ENCODE measurements at places on chromosomes 5 and 9.

DNA sequence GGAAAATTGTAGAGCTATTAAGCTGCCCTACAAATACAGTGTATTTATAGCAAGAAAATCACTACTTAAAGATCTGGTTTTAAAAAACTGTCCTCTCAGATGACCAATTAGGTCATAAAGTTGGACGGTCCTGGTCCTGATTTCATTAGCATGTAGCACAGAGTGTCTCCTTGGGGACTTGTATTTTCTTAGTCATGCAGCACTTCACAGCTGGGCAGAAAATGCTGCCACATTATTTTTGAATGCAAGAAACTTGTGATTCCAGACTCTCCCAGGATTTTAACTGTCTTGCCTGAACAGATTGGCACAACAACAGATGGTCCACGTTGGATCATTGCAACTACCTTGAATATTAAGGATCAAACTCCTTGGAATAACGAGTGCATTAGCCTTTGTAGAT is 348.1 kb upstream of the SGCD start:
- H3K27ac ChIP-seq = no peak overlapping the region
- H3K27me3 ChIP-seq = no peaks in the 10 kb centered on the region
- H3K36me3 ChIP-seq = no peaks in the 10 kb centered on the region
- H3K4me1 ChIP-seq = no peaks in the 10 kb centered on the region

DNA sequence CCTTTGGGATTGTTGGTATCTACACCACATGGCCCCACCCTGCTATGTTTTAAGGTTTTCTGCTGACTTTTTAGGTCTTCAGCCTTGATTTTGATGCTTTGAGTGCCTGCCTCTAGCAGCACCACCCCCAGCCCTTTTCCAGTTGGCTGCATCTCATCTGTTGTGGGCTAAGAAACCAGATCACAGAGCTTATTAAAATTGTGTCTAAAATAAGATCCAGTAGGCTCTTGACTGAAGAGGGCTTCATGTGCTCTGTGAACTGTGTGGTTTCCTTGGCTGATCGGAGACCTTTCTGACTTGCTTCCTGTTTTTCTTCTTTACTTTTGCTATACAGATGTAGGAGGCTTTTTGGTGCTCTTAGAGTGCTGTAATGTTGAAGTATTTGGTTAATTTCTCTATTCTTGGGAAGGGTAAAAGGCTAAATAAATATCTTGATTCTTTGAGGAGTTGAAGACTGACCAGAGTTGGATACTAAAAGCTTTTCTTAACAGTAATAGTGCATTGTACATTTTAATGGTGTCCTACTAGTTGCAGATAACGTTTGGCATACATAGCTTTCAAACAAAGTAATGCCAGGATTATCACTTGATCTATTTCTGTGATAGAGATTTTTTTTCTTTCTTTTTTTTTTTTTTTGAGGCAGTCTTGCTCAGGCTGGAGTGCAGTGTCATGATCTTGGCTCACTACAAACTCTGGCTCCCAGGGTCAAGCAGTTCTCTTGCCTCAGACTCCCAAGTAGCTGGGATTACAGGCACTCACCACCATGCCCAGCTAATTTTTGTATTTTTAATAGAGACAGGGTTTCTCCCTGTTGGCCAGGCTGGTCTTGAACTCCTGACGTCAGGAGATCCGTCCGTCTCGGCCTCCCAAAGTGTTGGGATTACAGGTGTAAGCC is 4.5 kb downstream of the UBE2D2 start:
- H3K4me1 ChIP-seq = peaks cover 39% of the 10 kb centered on the region
- H3K36me3 ChIP-seq = no peaks in the 10 kb centered on the region
- DNase-seq = peak; percentile 4
- no peaks in the 10 kb centered on the region for H3K27me3 ChIP-seq
- peak overlapping the region; percentile 8 for H3K4me3 ChIP-seq

DNA sequence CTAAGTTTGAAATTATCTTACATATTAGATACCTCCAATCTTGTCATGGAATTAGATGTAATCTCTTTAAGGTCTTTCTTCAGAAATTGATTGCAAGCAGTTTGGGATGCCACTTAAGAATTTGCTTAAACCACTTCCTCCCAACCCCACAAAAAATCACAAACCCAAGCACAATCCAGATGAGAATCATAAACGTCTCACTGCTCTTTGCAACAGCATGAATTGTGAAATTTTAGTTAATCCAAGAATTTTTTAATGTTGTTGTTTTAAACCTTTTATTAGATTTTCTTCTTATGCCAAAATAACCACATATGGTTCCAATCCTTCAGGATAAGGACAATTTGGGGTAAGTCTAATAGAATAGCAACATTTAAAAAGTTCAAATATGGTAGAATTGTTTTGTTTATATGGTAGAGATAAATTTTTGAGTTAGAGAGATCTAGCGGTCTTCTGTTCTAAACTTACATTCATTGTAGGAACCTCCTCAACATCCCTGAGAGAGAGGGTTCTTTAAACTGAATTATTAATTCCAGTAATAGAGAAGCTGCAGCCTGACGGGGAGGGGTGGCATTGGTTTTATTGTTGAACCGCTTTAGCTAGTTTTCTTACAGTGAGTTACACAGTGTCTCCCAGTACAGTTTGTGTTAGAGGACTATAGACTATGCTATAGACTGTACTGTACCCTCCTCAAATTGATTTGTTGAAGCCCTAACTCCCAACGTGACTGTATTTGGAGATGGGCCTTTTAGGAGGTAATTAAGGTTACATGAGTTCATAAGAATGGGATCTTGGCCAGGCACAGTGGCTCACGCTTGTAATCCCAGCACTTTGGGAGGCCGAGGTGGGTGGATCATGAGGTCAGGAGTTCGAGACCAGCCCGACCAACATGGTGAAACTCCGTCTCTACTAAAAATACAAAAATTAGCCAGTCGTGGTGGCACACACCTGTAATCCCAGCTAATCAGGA is 24.8 kb upstream of the IL6ST start:
- no peaks in the 10 kb centered on the region for H3K36me3 ChIP-seq
- DNase-seq = no peak
- H3K4me1 ChIP-seq = peaks cover 11% of the 10 kb centered on the region
- H3K4me3 ChIP-seq = no peak overlapping the region

- H3K4me3 ChIP-seq = no peak overlapping the region
- no peak overlapping the region for H3K27ac ChIP-seq
- peaks cover 39% of the 10 kb centered on the region for H3K36me3 ChIP-seq
- no peaks in the 10 kb centered on the region for H3K4me1 ChIP-seq
Observed at GRCh38 chr5:77707791-77708190, 68.3 kb downstream of the TBCA start.

DNA sequence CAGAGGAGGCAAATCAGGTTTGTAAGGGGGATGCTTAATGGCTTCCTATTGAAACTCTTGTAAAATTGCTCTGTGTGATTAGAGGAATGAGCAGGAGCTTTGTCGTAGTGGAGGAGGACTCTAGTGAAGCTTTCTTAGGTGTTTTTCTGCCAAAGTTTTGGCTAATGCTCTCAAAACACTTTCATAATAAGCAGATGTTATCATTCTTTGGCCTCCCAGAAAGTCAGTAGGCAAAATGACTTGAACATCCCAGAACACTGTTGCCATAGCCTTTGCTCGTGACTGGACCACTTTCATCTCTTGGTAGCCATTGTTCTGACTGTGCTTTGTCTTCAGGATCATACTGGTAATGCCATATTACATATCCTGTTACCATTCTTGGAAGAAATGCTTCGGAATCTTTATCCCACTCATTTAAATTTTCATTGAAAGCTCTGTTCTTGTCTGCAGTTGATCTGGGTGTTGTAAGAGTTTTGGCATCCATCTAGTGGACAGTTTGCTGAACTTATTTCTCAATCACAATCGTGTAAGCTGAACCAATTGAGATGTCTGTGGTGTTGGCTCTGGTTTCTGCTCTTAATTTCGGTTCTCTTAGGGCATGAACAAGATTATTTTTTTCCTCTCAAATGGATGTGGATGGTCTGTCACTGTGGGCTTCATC is 187.6 kb downstream of the COMMD10 start:
- no peak overlapping the region for H3K27ac ChIP-seq
- H3K27me3 ChIP-seq = no peaks in the 10 kb centered on the region
- H3K4me1 ChIP-seq = no peaks in the 10 kb centered on the region
- H3K36me3 ChIP-seq = no peaks in the 10 kb centered on the region
- no peak for DNase-seq

GRCh38 chr5:54440456-54440893 is 15.0 kb upstream of the HSPB3 start:
- H3K27ac ChIP-seq = no peak overlapping the region
- H3K4me3 ChIP-seq = no peak overlapping the region
- no peak for DNase-seq
- no peaks in the 10 kb centered on the region for H3K4me1 ChIP-seq

DNA sequence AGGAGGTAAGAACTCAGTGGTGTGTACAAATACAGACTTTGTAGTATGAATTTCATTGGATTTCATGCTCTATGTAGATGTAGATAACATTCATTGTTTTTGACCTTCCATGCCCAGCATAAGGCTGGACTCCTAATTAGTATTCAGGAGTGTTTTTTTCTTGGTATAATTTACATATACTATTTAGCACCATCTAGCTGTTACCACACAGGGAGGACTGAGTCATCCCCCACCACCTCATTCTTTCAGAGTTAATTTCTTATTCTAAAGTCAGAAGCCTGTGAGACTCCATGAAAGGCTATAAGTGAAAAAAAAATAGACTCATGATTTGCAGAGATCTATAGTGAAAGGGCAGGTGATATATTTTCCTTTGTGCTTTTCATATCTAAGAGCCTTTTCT is 555.0 kb downstream of the PRR16 start:
- DNase-seq = no peak
- H3K27me3 ChIP-seq = no peaks in the 10 kb centered on the region
- no peaks in the 10 kb centered on the region for H3K4me1 ChIP-seq
- no peak overlapping the region for H3K27ac ChIP-seq
- H3K4me3 ChIP-seq = no peak overlapping the region
- no peaks in the 10 kb centered on the region for H3K36me3 ChIP-seq

DNA sequence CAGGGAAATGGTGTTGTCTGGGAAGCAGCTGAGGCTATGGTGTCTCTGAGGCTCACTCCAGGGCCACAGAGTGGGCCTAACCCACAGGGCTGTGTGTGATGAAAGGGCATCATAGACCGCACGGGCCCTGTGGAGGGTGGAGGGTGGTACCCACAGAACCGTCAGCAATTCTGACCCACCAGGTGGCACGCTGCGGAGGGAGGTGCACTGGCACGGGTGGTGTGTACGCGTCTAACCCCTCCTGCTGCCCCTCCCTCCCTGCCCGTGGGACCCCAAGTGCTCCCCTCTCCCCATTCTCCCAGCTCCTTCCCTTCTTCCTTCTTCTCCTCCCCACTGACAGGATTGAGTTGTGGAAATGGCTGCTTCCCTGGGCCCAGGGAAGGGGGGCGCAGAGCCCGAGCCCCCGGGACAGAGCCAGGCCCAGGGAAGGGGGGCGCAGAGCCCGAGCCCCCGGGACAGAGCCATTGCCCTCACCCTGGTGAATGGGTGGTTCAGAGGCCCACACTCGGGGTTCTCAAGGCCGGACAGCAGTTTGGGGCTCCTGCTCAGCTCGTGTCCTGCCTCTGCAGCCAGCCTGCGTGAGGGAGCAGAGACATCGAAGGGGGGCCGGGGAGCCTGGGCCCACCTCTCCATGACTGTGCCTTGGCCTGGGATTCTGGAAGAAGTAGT is 6.8 kb downstream of the LCN10 start:
- no peak for DNase-seq
- no peaks in the 10 kb centered on the region for H3K36me3 ChIP-seq
- no peak overlapping the region for H3K27ac ChIP-seq
- no peak overlapping the region for H3K4me3 ChIP-seq

DNA sequence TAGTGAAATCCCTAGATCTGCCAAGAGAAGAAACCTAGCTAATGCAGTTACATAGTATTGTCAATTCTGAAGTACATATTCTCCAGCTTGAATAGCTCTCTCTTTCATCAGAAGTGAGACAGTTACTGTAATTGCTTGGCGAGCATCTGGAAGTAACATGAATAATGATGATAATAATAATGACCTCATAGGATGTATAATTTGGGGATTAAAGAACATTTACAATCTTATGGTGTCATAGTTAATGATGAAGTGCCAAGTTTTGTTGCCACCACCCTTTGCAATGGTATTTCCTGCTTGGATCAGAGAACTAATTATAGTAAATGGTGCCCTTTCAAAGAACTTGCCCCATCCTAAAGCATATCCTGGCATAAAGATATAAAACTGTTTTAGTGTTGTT is 201.4 kb downstream of the ADAMTSL1 start:
- no peaks in the 10 kb centered on the region for H3K36me3 ChIP-seq
- no peaks in the 10 kb centered on the region for H3K4me1 ChIP-seq
- no peak for DNase-seq
- H3K4me3 ChIP-seq = no peak overlapping the region
- H3K27ac ChIP-seq = no peak overlapping the region
- no peaks in the 10 kb centered on the region for H3K27me3 ChIP-seq

- DNase-seq = no peak
- no peak overlapping the region for H3K4me3 ChIP-seq
- peaks cover 3% of the 10 kb centered on the region for H3K27me3 ChIP-seq
- no peaks in the 10 kb centered on the region for H3K36me3 ChIP-seq
Observed at GRCh38 chr5:39891376-39891775, 466.6 kb upstream of the DAB2 start.

DNA sequence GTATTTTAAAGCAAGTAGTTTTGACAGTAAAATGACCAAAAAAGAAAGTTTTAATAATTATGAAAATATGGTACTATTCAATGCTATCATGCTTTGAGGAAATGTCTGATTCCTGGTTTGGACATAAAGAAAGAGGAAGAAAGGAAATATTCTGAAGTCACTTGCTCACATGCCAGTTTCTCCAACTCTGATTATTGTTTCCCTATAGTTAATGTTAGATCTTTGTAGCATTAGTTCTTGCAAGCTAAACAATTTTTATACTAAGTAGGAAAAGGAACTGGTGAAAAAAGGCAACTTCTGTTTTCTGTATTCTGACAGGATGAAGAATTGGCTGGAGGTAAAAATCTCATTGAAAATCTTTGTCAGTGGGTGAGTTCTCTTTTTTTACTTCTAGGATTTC is 119.5 kb downstream of the YTHDC2 start:
- H3K27ac ChIP-seq = no peak overlapping the region
- no peak for DNase-seq
- no peaks in the 10 kb centered on the region for H3K36me3 ChIP-seq
- H3K4me3 ChIP-seq = no peak overlapping the region
- H3K27me3 ChIP-seq = no peaks in the 10 kb centered on the region

DNA sequence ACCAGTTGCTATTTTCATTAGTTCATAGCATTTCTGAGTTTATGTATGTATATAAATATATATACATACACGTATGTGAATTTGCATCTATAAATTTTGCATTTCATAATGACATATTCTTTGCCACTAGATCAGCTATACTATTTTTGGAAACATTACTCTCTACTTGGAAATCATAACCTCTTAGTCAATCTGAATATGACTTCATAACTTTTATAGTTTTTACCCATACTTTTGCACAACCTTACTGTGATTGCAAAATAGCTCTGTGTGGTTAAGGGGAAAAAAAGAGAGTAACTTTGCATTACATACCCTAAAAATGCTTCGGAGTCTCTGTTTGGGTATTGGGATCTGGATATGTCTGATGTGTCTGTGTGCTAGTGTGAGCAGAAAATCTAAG is 44.9 kb upstream of the ADAMTSL1 start:
- H3K4me3 ChIP-seq = no peak overlapping the region
- no peak for DNase-seq
- no peaks in the 10 kb centered on the region for H3K4me1 ChIP-seq
- no peak overlapping the region for H3K27ac ChIP-seq
- no peaks in the 10 kb centered on the region for H3K36me3 ChIP-seq

- no peak overlapping the region for H3K27ac ChIP-seq
- H3K4me3 ChIP-seq = no peak overlapping the region
- H3K27me3 ChIP-seq = no peaks in the 10 kb centered on the region
Observed at GRCh38 chr5:129807162-129807814, 59.4 kb downstream of the MINAR2 start.

Data from effector memory CD4-positive, alpha-beta T cell (primary cell).